Nucleus accumbens (tissue), 56 donors: ENCODE measurements at places on chromosomes 7 and 10.
A peak's percentile ranks its signal among the peaks of the same experiment; 100 is the strongest.

GRCh38 chr7:47443049-47443448 lies 138.9 kb downstream of the TNS3 start:
- DNase-seq, result no peak

DNA sequence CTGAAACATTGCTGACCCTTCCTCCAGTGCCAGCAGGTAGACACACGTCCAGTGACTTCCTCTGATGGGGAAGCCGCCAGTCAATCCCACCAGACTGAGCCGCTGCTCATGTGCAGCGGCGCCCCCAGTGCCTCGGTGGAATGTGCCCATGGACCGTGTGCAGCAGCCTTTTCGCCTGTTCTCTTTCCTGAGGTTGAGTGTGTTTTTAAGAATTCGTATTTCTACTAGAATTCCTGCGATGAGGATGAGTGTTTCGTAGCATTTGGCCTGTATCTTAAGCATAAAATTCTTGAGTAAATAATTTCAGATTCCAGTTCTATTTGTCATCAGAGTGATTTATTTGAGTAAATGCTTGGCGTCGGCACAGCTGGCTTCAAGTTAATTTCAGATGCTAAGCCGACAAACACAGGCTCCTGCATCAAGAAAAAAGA lies 35.4 kb downstream of the BNIP3 start:
- DNase-seq, result no peak

- no peak for DNase-seq
These were observed 31.6 kb downstream of the MAD1L1 start for GRCh38 chr7:2201128-2201527.

DNA sequence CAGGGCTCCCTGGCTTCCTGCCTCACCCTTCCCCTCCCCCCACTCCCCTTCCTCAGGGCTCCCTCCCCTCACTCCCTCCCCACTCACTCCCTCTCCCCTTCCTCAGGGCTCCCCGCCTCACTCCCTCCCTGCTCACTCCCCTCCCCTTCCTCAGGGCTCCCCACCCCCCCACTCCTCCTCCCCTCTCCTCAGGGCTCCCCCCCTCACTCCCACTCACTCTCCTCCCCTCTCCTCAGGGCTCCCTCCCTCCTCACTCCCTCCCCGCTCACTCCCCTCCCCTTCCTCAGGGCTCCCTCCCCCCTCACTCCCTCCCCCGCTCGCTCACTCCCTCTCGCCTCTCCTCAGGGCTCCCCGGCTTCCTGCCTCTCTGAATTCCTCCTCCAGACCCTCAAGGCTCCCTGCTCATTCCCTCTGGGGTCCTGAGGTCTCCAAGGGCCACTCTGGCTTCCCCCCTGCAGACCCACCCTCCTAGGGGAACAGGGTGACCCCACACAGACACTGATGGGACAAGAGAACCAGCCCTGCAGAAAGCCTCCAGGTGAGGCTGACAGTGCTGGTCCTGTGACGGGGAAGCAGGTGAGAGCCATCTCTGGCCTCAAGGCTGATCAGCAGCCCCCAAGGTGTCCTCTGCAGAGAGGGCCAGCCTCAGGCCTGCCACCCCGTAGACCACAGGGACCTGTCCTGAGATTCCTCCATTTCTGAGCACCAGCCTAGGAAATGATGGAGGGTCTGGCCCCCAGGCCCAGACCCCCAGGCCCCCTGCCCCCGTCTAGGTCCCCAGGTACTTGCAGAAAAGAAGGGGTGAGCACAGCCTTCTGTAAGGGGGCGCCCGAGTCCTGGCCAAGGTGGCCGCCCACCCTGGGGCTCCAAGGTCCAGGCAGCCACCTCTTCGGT lies 47.2 kb downstream of the PWWP2B start:
- no peak for DNase-seq

GRCh38 chr7:120407010-120407409 lies 134.0 kb downstream of the KCND2 start:
- no peak for DNase-seq

- DNase-seq, result no peak
These were observed 5.1 kb downstream of the DEPP1 start for GRCh38 chr10:44973323-44974081.

- peak; percentile 11 for DNase-seq
These were observed 72.6 kb downstream of the PDSS1 start for GRCh38 chr10:26770069-26770468.

- no peak for DNase-seq
These were observed 138.1 kb upstream of the ZNF92 start for GRCh38 chr7:65235586-65235985.

DNA sequence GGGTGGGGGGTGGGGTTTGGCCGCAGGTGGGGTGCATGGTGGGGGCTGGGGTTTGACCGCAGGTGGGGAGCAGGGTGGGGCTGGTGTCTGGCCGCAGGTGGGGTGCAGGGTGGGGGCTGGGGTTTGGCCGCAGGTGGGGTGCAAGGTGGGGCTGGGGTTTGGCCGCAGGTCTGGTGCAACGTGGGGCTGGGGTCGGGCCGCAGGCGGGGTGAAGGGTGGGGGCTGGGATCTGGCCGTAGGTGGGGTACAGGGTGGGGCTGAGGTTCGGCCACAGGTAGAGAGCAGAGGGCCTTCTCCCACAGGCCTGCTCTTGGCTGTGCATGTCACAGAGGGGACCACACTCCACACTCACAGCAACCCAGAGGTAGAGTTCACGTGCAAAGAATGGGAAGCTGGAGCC lies 586.6 kb downstream of the PTPRN2 start:
- DNase-seq, result no peak

GRCh38 chr10:98170249-98171117 lies 36.0 kb downstream of the R3HCC1L start:
- no peak for DNase-seq

DNA sequence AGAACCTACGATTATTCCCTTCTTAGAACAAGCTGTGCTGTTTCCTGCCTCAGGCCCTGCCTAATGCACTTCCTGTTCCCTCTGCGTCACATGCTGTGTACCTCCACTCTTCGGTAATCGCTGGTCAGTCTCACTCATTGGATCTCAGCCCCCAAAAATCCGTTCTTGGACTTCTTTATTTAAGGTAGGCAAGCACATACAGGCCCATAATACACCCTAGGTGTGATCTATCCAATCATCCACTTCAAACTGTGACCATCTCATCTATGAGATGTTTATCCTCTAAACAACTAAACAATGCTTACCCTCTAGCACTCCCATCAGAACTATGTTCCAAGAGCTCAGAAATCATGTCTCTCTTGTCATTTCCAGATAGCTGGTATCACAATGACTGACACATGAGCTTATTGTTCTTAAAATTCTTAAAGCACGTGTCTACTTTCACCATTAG lies 83.9 kb downstream of the CADPS2 start:
- no peak for DNase-seq

DNA sequence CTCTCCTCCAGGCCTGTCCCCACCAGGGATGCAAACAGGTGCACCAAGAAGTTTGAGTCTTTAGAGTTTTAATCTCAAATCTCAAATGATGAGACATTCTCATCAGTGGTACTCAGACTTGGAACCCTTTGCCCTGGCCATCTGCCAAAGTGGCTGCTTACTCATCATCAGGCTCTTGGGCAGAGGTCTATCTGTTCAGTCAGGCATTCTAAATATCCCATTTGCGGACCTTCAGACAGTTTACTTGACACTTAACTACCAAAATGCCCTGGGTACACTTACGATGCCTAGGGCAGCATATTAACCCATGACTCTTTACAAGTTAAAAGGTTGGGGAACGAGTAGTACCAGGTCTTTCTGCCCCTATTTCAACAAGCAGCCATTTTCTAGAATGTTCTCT lies 61.2 kb upstream of the YAE1 start:
- DNase-seq, result no peak
